ENCODE measurements at places on chromosomes 3 and 15.

DNA sequence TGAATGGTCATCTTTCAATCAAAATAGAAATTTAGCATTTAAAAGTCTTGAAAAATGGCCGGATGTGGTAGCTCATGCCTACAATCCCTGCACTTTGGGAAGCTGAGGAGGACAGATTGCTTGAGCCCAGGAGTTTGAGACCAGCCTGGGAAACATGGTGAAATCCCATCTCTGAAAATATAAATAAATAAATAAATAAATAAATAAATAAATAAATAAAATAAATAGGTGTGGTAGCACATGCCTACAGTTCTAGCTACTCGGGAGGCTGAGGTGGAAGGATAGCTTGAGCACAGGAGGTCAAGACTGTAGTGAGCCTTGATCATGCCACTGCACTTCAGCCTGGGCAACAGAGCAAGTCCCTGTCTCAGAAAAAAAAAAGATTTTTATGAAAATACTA is 25.9 kb downstream of the SLC30A4 start:
- DNase-seq, result no peak

DNA sequence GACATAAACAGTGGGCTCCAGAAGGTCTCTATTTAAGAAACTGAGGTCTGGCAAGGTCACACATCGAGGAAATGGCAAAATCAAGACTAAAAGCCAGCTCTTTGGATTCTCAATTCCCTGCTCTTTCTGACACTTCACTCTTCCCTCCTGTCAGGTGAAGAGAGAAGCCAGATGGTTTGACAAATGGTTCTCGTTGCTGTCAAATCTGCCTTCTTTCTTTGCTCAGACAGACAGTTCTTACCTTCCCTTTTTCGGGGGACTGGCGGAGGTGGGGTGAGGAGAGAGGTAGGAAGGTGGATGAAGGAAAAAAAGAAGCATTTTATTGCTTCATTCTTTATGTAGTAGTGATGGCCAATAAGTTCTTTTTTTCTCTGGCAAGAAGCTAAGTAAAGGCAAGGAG is 133.4 kb downstream of the LPP start:
- DNase-seq, result no peak

- DNase-seq, result no peak
These were observed 11.9 kb downstream of the ARRDC4 start for GRCh38 chr15:97972366-97972765.

GRCh38 chr3:31392568-31392967 is 140.2 kb upstream of the STT3B start:
- DNase-seq, result no peak

DNA sequence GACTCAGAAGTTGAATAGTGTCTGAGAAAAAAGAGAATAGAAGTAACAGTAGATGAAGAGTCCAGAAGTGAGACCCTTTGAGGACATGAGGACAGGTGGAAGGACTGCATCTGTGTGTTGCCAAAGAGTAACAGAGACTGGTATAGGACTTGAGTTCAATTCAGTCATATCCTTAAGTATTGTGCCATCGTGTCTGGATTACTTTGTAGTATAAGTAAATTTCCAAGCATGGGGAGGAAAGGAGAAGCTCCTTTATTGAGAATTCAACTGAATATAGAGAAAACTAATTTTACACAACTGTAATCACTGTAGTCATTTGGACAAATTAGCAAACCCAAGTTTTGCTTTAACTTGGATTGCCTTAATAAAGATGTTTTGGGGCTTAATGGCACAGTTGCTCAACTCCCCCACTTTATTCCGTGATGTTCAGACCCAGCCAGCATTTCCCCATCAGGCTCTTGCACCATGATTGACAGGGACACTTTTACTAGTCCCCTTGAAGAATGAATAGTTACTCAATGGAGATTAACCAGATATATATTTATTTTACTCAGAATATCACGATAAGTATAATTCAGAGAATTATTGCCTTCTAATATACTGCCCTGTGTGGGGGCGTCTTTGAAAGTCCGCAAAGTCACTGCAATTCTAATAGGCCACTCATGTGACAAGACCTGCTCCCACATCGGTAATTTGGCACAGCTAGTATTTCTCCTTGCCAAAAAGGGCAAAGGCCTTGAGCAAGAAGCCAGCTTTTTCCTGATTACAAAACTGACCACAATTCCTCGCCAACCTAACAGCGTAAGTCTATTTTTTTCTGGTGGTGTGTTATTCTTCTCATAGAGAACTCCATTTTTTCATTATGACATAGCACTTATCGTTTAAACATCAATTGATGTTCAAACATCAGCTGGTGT is 61.3 kb downstream of the PPARG start:
- DNase-seq, result no peak

DNA sequence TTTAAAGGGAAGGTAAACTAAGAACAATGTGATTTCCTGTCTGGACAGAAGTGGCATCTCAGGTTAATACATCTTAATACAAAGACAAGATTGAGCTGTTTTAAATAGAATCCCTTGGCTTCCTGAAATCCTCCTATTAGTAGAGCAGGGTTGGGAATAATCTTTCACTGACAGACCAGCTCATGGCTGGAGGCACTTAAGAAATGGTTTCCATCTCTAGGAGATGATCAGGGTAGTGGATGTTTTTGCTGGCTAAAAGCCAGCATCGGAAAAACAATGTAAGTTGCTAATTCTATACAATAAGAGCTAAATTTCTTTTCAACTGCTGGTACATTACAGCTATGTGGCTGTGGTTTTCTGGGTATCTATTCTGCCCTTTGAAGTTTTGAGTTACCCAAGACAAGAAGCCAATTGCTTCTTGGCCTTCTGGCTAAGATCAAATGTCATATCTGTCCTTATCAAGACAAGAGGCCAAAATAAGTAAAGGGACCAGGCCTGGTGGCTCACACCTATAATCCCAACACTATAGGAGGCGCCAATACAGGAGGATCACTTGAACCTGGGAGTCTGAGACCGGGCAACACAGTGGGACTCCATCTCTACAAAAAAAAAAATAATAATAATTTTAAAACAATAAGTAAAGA is 49.6 kb downstream of the SHQ1 start:
- no peak for DNase-seq

- DNase-seq, result no peak
These were observed 5.2 kb downstream of the C3orf20 start for GRCh38 chr3:14680115-14680514.

- DNase-seq, result no peak
These were observed 75.3 kb upstream of the LEKR1 start for GRCh38 chr3:156750874-156751245.

DNA sequence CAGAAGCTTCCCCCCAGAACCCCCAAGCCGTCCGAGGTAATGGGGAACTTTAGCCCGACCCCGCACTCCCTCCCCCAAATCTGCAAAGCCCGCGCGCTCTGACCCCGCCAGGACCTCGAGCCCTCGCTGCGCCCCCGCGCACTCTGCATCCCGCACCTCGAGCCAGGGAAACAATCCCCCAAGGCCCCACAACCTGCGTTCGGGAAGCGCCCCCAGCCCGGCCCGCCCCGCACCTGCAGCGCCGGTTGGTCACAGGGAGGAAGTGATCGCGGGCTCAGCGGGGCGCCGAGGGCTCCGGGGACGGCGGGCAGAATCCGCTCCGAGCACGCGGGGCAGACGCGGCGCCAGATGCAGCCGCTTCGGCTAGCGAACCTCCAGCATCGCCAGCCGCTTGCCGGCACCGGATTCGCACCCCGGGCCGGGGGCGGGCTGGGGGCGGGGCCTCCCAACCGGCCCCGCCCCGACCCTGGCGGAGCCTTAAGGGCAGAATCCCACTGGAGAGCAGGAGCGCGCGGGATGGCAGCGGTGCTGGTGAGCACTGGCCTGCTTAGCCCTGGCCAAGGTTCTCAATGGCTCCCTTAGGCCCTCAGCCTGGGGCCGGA is at the start of gene CAMKV:
CAMKV (minus strand) TSS at position 382 of the 602 bp plus-strand sequence. CDS start 7,518 bp downstream, outside the sequence.
- DNase-seq, result no peak

DNA sequence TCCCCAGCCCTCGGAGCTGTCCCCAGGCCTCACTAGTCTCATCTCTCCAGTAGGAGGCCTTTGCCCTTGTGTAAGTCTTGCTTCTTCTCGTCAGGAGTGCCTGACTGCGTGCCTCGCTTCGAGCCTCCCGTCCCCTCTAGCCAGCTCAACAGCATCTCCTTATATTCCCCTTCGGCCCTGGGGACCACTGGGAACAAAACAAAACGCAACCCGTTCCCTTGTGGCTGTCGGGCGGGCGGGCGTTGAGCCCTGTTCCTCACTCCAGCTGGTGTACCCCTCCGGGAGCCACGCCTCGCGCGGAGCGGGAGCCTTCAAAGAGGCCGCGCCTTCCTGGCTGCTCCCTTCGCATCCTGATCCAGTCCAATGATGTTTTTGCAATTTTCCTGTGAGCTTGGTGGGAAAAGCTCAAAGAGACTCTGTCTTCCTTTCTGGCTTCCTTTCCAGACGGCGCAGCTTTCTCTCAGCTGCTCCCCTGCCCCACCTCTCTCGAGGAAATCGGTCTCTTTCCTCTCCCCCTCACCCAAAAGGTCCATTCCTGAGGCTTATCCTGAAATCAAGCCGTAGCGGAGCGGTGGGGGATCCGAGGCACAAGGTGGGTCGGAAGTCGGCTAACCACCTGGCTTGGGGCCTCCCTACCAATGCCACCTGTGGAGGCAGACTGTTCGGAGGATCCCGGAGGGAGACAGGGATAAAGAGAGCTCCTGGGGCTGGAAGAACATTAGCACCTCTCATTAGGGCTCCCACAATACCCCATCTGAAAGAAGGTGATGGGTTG is 33.4 kb upstream of the SRP14 start:
- no peak for DNase-seq

DNA sequence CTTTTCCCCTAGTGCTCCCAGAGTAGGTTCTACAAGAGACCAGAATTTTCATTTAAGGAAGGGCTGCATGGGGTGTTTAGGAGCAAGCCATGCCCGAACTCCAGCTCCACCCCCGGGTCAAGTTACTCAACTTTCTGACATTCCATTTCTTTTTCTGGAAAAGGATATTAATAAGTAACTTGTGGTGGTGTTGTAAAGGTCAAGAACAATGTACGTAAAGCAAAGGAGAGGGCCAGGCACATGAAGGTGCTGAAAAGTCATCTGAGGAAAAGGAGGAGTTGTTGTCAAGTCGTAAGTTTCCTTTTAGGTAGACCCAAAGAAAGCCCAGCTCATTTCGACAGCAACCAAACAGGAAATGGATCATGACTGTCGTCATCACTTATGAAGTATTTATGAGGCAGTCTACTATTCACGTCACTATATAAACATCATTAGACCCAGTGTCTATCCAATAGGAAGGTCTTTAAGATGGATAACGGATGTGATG is 319.6 kb upstream of the IL12A start:
- DNase-seq, result peak; percentile 3

- DNase-seq, result no peak
These were observed 68.0 kb downstream of the MRPL46 start for GRCh38 chr15:88399021-88399685.

DNA sequence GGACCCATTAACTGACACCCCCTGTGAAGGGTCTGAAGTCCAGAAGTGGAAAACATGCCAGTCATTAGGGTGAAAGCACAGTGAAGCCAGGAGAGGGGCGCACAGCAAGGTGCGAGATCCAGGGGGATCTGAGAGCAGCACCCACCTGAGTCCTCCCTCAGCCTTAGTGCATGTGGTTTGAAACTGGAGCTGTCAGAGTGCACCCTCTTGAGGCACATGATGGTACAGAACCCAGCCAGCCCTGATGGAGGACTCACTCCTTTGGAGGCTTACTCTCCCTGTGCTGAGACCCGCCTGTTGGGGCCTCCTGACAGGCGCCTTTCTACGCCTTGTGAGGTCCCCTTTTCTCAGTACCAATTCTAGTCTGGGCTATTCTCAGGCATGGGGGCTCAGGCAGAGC is 77.8 kb downstream of the IL20RB start:
- DNase-seq, result peak; percentile 31

DNA sequence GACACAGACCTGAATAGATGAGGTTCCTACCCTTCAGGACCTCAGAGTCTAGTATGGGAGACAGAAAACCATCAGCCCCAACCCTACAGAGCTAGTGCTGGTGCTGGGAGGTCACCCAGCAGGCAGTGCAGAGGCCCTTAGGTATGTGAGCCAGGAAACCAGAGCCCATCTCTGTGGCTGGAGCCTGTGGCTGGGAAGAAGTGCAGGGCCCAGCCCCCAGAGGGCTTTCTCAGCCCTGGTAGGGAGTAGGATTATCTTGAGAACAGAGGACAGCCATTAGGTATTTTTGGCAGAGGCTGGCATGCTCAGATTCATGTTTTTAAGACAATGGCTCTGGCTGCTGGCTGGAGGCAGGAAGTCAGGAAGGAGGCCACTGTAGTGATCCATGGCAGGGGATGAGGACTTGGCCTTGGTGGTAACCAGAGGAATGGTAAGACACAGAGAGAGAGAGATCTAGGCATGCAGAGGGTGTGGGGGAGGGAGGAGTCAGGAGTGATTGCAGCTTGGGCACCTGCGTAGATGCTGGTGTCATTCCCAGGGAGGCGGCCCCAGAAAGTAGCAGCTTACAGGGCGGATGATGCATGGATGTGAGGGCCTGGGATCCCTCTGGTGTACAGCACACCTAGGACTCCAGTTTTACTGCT is 220.9 kb upstream of the EIF1B start:
- no peak for DNase-seq

DNA sequence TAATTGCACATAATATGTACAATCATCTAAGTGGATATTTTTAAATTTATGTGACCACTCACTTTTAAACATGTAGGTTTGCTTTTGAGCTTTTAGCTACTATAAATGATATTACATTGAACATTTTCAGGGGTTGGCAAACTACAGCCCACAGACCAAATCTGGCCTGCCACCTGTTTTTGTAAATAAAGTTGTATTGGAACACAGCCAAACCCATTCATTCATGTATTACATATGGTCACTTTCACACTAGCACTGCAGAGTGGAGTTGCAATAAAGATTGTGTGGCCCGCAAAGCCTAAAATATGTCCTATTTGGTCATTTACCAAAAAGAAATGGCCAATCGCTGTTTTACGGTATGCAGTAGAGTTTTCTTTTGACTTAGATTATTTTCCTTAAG is 21.2 kb downstream of the CMTM7 start:
- no peak for DNase-seq

GRCh38 chr3:194313560-194314387 is 37.4 kb downstream of the CPN2 start:
- no peak for DNase-seq

DNA sequence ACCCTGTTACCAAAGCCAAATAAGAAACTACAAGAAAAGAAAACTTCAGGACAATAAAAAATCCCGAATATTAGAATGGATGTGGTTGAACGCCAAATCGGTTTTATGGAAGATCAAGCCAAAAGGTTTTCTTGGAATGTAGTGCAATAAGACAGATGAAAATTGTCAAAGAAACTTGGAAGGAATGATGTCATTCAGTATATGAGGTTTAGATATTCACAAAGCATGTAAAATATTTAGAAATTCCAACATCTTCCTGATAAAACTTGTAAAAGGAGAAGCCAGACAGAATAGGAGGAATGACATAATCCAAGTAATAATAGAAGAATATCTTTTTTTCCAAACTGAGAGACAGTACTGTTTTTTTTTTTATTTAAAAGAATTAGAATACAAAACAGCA is 130.3 kb upstream of the ZPLD1 start:
- DNase-seq, result no peak

DNA sequence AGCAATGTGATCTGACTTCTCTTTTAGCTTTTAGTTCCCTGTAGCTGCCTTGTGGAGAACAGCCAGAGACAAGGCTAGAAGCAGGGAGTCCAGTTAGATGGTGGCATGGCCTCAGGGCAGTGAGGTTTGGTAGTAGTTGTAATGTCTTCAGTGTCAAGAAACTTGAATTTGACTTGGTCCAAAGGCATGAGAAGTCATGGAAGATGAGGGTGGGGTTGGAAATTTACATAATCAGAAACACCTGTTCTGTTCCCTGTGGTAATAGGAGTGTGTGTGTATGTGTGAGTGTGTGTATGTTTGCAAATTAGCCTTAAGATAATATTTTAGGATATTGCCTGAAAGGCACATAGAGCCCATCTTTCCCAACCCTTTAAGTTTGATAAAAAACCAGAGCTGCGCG is 55.2 kb upstream of the GCNT3 start:
- DNase-seq, result no peak
